Lung (tissue), 17 donors: ENCODE measurements at places on chromosomes 5 and 9. TPM values are rescaled to one million over a fixed set of nuclear protein-coding genes. Genes with fewer than 3 reads are reported as not detected.

Gene SLC22A4
- 18.1 TPM for total RNA-seq

Gene DAB2
- 112 TPM for total RNA-seq

Gene MYO10
- 40.6 TPM for total RNA-seq

Gene SPATA31D3
- total RNA-seq: not detected

Gene ZMAT2
- 30.2 TPM for total RNA-seq

Gene LCN15
- not detected for total RNA-seq

Gene PDGFRB
- total RNA-seq: 215 TPM

Gene NTRK2
- total RNA-seq: 6.2 TPM

- DNase-seq: no peak
Observed at GRCh38 chr5:178387061-178387855, 154.7 kb upstream of the PHYKPL start.

- no peak for DNase-seq
Observed at GRCh38 chr5:7781899-7782298, 69.0 kb downstream of the CFAP90 start.

DNA sequence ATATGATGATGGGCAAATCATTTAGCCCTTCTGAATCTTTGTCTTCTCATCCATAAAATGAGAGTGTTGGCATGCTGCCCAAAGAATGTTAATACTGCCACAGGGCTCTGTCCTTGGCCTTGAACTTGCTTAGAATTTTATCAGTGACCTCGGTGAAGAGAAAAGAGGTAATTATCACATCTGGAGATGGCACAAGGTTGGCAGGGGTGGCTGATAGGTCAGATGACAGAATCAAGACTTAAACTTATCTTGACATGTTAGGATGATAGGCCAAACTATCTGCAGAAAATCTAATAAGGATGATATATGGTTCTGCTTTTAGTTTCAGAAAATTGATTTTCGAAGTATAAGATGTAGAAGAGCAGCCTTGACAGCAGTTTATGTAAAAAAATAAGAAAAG is 599.1 kb upstream of the CLINT1 start:
- DNase-seq: no peak

GRCh38 chr5:132477784-132478365 is 12.7 kb downstream of the IRF1 start:
- DNase-seq: no peak

DNA sequence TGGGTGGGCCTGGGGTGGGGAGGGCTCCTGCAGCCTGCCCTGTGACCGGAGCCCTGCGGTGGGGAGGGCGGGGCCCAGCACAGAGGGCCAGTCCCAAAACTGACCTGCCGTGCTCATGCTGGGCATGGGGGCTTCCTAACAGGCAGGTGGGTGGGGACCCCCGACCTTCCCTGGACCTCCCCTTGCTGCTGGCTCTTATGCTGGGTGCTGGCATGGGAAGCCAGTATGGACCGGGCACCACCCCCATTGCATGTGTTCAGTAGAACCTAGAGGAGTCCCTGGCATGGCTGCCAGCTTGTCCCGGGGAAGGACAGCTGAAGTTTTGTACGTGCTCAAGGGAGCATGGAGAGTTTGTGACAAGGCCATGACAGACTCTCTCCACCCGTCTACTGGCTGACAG is 37.1 kb downstream of the WNK2 start:
- DNase-seq: no peak

GRCh38 chr5:78204241-78204640 is 90.3 kb downstream of the AP3B1 start:
- no peak for DNase-seq

- peak; percentile 24 for DNase-seq
Observed at GRCh38 chr5:63923914-63924313, 38.3 kb downstream of the HTR1A start.

- DNase-seq: no peak
Observed at GRCh38 chr5:4097199-4097598, 501.6 kb downstream of the IRX1 start.

GRCh38 chr5:62342476-62342837 is 36.5 kb downstream of the KIF2A start:
- no peak for DNase-seq

- DNase-seq: no peak
Observed at GRCh38 chr9:32344551-32345182, 39.8 kb upstream of the ACO1 start.

GRCh38 chr5:180977852-180978251 is 10.8 kb upstream of the BTNL3 start:
- no peak for DNase-seq
